Stimulated activated CD8-positive, alpha-beta memory T cell treated with anti-CD3 and anti-CD28 coated beads, Interleukin-4, amount 100 ng/mL, for 4 hours (primary cell): ENCODE measurements at places on chromosomes 3 and 15.

DNA sequence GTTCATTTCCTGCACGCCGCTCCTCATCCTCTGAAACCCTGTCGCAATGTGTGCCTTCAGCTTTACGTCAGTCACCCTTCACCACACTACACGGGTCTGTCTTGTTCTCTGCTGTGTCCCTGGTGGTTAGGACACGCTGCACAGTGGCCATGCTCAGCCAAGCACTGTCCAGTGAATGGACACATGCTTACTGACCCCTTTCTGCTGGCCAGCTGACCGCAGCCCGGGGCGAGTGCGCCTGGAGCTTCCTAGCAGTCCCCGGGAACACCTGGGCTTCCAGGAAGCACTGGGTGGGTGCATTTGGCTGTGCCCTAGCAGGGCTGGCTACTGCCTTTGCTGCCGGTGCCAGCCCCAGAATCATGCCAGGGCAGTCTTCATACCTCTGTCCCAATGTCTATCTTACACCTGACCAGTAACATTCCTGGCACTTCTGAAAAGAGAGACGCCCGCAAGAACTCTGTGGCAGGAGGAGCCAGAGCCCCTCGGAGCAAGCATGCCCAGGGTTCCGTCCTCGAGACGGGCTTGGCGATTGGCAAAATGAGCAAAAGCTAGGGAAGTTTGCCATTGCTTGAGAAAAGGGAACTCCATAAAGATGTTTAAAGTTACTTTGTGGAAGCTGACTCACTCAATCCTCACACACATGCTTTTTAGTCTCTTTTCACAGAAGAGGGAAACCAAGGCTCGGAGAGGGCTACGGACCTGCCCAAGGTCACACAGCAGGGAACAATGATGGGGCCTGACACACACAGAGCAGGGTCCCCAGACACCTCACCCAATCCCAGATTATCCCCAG lies 15.7 kb upstream of the ZXDC start:
- DNase-seq: no peak

- DNase-seq: no peak
Measured at GRCh38 chr3:32347343-32348125, 44.1 kb upstream of the CMTM7 start.

GRCh38 chr15:31371520-31372240 lies 45.0 kb downstream of the KLF13 start:
- no peak for DNase-seq

DNA sequence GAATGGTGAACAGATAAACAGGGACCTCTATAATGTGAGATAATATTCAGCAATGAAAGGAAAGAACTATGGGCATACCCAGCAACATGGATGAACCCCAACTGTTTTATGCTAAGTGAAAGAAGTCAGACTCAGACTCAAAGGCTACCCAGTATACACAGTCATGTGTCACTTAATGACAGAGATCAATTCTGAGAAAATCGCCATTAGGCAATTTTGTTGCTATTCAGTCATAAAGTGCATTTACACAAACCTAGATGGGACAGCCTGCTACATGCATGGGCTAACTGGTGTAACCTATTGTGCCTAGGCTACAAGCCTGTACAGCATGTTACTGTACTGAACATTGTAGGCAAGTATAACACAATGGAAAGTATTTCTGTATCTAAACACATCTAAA lies 76.5 kb downstream of the B3GNT5 start:
- DNase-seq: no peak

- DNase-seq: no peak
Measured at GRCh38 chr3:21745966-21746365, 5.0 kb downstream of the ZNF385D start.

- DNase-seq: no peak
Measured at GRCh38 chr15:61184431-61184830, 44.7 kb downstream of the RORA start.

GRCh38 chr3:45957586-45957985 lies 14.3 kb downstream of the CXCR6 start:
- DNase-seq: no peak

DNA sequence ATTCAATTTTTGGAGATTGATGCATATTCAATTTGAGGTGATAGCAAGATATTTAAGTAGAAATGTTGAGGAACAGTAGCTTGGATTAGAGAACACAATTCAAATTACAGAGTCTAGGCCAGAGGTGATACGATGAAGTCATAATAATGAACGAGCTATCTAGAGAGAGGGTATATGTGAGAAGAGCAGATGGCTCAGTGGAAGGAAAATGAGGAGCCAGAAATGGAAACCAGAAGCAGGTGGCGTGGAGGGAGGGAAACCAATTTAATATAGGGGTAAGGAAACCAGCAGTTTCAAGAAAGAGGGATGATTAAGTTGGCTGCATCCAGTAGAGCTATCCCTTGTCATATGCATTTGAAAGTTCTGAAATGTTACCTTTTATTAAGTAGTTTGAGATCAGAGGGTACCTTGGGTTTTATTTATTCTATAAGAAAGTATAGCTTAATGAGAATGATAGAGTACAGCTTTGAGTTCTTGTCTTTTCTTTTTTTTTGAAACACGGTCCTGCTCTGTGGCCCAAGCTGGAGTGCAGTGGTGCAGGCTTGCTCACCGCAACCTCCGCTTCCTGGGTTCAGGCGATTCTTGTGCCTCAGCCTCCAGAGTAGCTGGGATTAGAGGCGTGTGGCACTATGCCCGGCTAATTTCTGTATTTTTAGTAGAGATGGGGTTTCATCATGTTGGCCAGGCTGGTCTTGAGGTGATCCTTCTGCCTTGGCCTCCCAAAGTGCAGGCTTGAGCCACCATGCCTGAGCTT lies 22.1 kb downstream of the NCK1 start:
- no peak for DNase-seq

- no peak for DNase-seq
Measured at GRCh38 chr15:33780011-33780768, 188.1 kb upstream of the CHRM5 start.

DNA sequence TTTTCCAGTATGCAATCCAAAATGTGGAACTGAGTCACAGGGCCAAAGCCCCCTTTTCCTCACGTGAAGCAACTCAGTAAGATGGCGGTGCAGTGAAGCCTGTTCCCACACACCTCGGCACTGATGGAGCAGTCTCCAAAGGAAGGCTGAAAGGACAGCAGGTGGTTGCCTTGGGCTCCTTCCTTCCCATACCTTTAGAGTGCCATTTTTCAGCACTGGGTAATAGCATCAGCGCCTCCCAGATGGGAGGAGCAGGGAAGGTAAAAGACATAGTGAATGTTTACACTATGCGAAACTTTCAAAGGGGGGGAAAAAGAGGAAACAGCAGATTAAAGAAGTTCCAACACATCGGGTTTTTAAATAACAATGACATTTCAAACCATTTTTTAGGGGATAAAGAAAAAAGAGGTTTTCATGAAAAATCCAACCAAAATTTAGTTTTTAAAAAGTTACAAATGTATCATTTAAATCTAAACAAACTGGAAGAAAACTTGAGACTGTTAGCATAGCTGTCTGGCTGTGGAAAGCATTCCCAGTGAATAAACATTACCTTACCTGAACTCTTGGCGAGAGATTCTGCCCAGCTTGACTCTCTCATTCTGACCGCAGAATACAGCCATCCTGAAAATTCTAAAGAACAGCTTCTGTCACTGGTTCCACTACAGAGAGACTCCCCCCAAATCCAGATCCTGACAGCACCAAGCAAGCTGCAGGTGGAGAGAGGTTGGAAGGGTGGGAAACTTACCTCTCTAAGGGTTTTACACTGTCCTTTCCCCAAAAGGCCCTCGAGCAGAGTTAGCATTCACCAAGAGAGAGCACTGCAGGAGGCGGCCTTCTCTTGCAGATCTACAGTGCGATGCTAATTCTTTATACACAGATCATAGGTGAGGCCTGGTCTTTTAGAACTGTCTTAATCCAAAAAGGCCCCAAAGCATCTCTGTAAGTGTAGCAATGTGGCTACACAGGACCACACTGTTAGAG lies 32.6 kb downstream of the ABCC5 start:
- DNase-seq: no peak
